Omental fat pad (tissue), 4 donors: ENCODE measurements at places on chromosomes 7 and 10.

DNA sequence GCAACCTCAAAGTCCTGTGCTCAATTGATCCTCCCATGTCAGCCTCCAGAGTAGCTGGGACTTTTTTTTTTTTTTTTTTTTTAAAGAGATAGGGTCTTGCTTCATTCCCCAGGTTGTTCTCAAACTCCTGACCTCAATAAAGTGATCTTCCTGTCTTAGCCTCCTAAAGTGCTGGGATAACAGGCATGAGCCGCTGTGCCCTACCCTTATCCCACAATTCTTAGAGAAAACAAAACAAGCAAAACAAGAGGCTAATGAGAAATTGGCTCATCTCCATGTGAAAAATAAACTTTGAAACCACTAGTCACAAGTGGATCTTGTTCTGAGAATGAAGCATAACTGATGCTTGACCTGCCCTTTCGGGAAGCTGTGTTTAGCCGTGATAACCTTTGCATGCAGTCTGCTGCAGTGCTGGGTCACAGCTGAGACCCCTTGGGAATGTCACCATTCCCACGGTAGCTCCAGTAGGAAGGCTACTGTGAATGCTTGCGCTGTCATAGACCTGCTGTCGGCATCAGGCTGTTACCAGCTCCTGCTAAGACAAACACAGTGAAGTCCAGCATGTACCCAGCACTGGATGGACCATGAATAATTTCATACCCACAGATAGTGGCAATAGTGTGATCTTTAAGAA is 290.7 kb upstream of the KIAA1217 start:
- DNase-seq = no peak

DNA sequence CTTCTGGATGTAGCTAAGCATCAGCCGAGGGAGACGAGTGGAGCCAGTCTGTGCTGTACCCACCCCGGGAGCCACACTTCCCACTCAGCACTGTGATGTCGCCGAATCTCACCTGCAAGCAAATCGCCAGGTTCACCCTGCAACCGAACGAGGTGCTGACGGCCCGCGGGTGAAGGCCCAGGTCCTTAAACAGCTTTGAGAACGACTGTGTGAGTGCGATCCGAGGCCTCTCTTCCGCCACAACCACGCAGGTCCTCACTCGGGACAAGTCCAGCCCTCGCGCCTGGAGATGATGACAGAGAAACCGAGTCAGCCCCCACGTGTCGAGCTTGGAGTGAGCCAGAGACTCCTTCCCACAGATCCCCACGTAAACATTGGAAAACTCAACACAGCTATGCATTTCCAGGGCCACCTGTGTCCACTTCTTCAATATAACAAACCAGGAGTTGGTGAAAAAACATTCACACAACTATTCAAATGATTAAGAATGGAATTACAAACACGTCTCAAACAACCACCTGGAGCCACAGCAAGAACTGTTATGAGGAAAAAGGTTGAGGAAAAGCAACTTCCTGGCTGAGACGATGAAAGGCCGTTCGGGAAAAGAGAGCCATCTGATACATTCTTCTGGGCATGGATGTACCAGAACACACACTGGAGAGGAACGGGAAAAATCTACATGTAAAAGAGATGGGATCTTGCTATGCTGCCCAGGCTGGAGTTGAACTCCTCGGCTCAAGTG is 191.8 kb downstream of the ZMYND11 start:
- no peak for DNase-seq

DNA sequence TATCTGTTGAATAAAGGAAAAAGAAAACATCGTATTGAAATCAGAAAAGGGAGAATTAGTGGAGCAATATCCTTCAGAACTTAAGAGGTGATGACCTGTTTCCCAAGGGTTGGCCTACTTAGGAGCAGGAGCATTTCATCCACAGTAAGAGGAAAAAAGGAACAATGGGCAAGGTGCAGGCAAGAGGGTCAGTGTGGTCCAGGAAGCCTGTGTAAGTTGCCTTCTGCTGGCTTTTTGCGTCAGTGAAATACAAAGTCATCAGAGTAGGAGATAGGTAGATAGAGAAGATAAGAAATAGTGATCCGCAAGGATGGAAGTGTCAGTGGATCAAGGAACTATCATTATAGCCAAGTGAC is 5.4 kb upstream of the ANKRD7 start:
- DNase-seq = no peak

DNA sequence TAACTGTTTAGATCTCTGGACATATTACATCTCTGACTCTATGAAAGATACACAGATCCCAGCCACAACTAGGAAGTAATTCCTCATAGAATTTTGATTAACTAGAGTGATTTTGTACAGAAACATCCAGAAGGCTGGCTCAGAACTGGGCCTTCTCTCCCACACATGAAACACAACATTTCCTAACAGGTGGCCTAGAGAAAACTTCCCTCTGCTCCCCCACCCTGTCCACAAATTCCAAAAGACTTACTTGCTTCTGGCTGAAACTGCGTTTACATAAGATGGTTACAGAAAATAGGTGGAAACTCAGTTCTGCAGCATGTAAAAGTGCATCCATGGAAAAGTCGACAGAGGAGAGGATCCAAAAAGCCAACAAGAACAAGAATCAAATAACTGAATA is 132.9 kb downstream of the FZD1 start:
- no peak for DNase-seq

DNA sequence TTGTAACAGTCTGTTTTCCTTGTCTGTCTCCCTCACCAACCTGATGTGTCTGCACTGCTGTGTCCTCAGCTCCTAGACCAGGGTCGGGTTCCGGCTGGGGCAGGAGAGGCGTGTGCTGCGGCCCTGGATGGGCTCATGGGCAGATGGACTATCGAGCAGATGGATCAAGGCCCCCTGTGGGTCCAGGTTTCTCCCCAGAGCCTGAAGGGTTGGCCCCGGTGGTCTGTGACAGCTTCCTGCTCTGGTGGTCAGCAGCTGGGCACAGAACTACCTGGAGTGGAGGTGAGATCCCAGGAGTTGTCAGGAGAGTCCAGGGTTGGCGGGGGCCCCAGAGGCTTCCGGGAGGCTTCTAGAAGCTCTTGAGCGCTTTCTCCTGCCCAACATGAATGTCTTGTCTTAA is 75.1 kb downstream of the GRK5 start:
- no peak for DNase-seq

DNA sequence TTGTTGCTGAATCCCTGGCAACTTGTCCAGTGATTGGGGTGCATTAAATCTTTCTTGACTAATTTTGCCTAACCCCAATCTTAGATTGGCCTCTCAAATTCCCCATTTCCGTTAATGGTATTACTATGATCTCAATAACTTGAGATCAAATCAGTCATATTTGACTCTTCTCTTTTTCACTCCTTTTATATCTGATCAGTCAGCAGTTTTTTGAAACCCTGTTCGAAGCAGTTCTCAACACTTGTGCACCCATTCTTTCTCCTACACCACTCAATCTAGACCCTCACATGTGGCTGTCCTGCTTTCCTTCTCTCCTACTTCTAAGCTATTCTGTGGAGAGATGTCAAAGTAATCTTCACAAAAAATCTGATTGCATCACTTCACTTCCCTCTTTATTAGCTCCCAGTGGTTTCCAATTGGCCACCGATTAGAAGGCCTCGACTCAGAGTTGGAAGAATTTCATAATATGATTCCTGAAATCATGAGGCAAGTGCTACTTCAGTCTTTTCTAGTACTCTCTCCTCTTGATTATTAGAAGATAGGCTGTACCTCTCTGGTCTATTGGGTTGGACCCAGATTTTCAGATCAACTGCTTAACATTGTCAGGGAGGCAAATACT is 128.9 kb downstream of the ZNF365 start:
- DNase-seq = no peak

- DNase-seq = no peak
Observed at GRCh38 chr10:48336978-48337599, 30.6 kb downstream of the MAPK8 start.

- DNase-seq = no peak
Observed at GRCh38 chr10:24475598-24475997, 248.1 kb downstream of the ARHGAP21 start.

GRCh38 chr7:76231583-76231982 is 29.9 kb downstream of the SRRM3 start:
- DNase-seq = no peak

GRCh38 chr10:70596110-70596798 is 6.3 kb downstream of the PRF1 start:
- no peak for DNase-seq

DNA sequence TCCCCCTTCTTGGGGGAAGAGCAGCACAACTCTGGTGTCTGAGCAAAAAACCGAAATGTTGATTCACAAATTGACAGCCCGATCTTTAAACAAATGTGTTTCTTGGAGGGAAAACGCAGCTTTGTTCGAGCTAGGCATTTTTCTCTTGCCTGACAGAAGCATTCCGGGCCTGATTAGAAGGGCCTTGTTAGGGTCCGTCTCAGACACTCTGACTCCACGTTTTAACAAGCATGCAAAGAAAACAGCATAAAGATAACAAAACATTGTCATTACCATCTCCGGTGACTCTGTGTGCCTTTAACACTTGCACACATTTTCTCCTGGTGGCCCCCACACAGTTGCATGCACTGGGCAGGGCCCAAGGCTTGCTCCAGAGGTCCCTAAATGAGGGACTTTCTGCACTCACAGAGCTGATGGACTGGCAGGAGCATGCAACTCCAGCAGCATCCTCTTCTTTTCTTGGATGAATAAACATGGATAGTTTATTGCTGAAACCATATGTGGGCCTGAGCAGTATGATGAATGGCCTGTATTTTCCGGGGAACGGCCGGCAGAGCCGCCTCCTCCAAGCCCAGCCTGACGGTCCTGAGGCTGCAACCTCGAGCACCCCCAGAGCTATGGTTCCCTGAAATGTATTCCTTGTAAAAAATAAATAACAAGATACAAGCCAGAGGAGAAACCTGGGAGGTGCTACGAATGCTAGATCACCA is 50.9 kb downstream of the EBF3 start:
- DNase-seq = no peak

DNA sequence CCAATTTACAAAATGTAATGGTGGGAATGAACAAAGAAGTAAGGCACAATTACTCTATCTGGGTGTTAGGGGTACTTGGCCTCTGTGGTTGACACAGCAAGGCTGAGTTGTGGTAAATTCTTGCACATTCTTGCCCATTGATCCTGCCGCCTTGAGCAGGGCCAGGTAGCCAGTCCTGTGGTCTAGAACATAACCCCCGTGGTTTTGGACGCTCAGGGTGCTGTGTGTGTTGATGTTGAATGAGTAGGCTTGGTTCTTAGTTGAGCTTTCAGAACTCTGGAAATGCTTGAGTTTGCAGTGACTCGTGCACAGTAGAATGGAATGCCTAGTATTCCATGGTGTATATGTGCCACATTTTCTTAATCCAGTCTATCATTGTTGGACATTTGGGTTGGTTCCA is 42.3 kb upstream of the CDHR3 start:
- no peak for DNase-seq
